HEK293T (cell line): ENCODE measurements at places on chromosomes 4 and X.

GRCh38 chr4:113411496-113411938 is 350.0 kb downstream of the CAMK2D start:
- DNase-seq: no peak

- DNase-seq: no peak
Measured at GRCh38 chr4:8181119-8181518, 18.0 kb upstream of the SH3TC1 start.

- no peak for DNase-seq
Measured at GRCh38 chr4:10197952-10198351, 81.4 kb upstream of the WDR1 start.

DNA sequence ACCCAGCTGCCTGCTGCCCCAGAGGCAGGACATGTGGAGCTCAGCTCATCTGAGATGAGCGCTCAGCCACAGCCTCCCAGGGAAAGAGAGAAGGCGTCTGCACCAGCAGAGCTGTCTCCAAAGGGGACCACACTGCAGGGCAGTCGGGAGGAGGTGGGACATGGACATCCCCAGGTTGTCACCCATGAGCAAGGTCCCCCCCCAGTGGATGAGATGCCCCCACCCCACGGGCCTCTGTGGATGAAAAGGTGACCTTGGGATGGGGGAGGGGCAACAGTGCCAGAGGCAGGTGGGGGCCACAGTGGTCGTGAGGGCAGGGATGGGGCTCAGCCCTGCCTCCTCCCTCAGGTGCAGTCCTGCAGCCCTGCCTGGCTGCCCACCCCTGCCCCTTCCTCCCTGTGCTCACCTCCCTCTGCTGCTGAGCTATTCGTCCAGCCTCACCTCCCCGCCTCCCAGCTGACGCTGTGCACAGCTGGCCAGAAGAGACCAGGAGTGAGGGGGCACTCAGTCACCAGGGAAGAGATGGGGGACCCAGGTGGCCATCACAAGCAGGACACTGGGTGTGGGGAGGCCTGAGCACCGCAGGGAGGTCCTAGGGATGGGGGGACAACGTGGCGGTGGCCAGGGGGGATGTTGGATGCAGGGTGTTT is 9.3 kb downstream of the NKX1-1 start:
- no peak for DNase-seq
